Muscle of back (tissue), 13 donors: ENCODE measurements at places on chromosomes 5 and 9. TPM values are rescaled to one million over a fixed set of nuclear protein-coding genes. Genes with fewer than 3 reads are reported as not detected.

- no peak for DNase-seq
Observed at GRCh38 chr5:12845549-12846159, 941.4 kb upstream of the CTNND2 start.

- no peak for DNase-seq
Observed at GRCh38 chr5:32024751-32025150, 149.4 kb downstream of the GOLPH3 start.

GRCh38 chr5:54401515-54401914 is 54.0 kb upstream of the HSPB3 start:
- no peak for DNase-seq

GRCh38 chr5:113061846-113062780 is 85.5 kb downstream of the DCP2 start:
- peak; percentile 54 for DNase-seq

DNA sequence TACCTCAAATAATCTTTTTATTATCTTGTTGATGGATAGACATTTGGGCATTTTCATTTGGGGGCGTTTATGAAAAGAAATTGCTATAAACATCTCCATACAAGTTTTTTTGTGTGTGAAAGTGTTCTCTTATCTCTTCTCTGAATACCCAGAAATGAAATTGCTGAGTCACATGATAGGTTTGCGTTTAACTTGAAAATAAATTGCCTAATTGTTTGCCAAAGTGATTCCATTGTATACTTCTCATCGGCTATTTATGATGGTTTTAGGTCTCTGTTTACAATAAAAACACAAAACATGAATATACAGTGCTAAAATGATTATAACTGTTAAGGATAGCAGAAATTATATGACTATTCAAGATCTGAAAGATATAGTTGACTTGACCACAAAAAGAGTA is 361.7 kb downstream of the TAF11L14 start:
- DNase-seq = no peak

DNA sequence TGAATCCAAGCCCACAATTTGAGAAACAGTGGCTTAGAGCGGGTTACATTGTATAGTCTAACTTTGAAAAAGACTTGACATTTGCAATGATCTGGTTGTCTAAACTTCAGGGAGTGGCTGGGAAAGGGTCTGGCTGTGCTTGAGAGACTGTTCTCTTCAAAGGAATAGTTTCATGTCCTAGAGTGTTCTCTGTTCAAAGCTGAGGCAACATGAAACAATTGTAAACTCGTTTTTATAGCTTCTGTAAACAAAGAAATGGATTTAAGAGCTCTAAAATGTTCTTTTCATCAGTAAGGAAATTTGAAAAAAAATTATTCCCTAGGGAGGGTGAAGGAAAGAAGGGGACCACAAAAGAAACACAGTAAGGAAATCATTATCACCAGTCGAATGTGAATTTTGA is 41.6 kb downstream of the FOCAD start:
- DNase-seq = no peak

GRCh38 chr9:98095401-98095800 is 23.6 kb downstream of the TRIM14 start:
- DNase-seq = no peak

DNA sequence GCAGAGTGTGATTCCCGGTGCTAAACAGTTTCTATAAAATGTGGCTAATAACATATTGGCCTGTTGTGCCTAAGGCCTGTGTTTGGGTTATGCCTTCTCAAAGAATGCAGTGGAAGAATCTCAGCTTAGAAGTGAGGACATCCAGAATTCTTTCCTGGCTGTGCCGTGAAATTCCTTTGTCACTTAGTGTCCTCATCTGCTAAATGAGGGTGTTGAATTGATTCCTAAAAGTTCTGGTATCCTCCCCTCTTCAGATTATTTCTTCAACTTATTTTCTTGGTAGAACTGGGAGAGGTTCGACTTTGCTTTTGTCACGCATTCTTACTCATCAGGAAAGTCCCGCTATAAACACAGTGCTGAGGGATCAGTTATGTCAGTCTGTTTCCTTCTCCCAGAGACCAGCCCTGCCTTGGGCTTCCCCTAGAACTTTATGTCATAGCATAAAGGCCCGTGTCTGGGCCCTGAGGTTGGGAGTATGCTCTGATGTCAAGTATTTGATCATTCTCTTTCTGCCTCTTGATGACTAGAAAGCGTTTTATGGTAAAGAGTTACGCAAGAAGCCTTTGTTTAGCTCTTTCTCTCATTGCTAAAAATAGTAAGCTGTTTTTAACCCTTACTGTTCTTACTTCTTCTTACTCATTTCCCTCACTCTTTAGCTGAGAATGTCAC is 29.5 kb downstream of the MTAP start:
- no peak for DNase-seq

The ALDH1A1 gene
- 34.7 TPM for polyA plus RNA-seq

GRCh38 chr5:38189081-38189504 is 69.3 kb upstream of the EGFLAM start:
- no peak for DNase-seq

DNA sequence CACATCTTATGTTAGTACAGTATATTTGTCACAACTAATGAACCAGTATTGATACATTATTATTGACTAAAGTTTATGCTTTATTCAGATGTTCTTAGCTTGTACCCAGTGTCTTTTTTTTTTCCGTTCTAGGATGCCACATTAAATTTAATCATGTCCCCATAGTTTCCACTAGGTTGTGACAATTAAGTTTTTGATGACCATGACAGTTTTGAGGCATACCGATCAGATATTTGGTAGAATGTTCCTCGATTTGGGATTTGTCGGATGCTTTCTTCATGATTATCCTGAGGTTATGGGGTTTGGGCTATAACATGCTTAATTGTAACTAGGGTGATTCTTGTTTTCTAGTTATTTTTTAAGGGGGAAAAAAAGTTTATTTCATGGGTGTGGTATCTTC is 22.6 kb downstream of the PRRC2B start:
- no peak for DNase-seq

The ABO gene
- 0.71 TPM for polyA plus RNA-seq

DNA sequence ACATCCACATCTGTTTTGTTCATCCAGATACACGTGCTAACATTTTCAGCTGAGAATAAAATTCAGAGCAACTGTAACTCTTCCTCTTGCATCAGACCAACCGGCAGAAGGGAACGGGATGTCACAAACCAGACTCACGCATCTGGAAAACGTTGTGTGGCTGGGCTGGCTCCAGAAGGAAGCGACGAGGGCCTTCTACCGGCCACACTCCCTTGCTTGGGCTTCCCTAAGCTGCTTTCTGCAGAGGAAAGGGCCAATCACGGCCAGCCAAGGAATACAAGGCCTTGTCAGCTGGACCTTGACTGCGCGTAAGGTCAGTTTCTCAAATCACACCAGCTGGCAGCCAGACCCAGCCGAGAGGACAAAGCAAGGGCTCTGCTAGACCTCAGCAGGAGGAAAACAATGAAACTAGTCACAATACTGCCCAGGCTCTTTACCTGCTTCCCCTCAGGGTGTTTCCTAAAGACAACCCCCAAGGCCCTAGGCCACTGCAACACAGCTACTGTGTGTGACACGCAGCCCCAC is 106.1 kb downstream of the THBS4 start:
- peak; percentile 94 for DNase-seq

GRCh38 chr9:96087669-96088299 is 212.3 kb downstream of the ERCC6L2 start:
- no peak for DNase-seq
